ENCODE measurements at places on chromosomes 7 and 10.

GRCh38 chr10:124323111-124323725 lies 95.5 kb downstream of the OAT start:
- no peak for DNase-seq

DNA sequence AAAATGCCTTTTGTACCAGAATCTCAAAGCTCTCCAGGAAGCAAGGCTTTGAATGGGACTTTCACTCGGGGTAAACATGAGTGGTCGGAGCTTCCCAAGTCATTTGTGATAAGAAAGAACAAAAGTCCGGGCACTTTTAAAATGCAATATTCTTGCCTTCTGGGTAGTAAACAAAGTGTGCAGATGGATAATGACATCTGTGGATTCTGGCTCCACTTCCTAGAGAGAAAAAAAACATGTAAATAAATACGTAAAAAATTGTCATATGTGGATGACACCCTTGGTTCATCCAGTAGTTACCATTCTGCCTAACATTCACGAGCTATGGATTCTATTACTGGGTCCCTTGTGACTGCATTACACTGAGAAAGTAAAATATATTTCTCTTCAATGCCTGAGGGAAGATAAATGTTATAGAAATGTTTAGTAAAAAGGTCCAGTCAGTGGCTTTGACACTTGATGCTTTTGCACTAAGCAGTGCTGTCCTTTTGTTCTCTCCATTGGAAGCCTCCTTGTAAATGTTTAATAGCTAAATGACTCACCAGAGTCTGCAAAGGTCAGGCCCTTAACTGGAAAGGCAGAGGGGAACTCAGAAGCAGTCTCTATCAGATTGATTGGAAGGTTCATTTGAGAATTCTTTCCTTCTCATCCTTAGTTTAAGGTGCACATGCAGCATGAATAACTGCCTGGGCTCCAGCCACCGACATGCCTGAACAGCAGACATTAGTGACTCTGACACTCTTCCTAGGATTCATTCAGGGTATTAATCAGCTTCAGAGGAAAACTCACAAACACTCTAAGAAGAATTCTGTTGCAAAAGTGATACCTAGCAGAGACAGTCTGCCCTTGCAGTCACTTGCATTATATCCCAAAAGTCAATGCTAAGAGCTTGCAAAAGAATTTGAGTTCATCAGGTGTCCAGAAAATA lies 11.7 kb upstream of the EDRF1 start:
- no peak for DNase-seq

DNA sequence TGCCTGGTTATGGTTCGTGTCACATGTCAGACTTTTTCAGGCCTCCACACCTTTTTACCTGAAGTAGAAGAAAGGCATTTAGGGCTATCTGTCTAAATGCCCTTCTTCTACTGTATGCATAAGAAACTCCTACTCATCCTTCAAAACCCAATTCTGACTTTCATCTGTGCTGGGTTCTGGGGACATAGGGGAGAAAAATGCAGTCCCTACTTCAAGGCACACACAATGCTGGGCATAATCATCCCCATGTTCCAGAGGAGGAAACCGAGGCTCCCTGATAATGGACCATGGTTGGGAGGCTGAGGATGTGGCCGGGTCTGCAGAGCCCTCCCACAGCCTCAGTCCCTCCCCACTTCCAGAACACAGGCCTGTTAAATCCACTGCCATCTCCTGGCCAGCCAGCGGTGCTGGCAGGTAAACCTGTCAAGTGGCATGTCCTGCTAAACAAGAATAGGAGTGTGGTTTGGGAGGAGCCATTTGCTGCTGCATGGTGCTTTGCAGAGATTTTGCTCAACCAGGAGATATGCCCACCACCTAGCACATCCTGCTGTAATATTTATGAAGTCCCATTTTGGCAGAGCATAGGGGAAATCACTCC lies 32.0 kb downstream of the GRID1 start:
- DNase-seq = no peak

DNA sequence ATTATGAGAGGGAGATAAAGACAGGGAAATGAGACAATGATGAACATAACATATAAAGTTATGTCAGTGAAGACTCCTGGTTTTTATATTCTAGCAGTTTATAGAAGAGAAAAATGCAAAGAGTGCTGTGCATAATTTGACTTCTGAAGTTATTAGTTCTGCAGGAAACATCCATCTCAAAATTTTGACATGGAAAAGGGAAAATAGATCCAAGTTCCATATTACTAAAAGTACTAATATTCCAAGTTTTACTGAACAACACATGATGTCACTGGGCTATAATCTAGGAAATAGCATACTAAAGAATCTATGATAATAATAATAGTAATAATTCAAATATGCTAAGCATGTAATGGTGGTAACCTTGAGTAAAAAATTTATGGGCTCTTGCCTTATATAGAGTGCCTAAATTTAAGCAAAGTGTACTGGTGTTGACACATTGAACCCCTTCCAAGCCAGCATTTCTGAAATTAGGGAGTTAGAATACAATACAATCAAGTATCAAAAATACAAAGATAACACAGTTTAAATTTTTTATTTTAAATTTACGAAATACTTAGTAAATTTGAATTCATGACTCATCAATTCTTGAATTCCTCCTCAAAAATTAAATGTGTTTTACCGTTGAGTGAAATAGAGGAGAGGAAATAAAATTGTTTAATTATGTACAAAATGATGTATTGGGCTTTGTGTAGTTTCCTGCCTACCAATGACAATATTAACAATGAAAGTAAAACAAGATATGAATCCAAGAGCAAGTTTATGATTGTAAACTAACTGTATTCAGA lies 102.8 kb upstream of the KCND2 start:
- DNase-seq = no peak

GRCh38 chr7:131625817-131626372 lies 69.5 kb upstream of the PODXL start:
- no peak for DNase-seq

- DNase-seq = no peak
Observed at GRCh38 chr10:101226491-101227428, 2.5 kb downstream of the LBX1 start.

- DNase-seq = no peak
Observed at GRCh38 chr7:47303014-47303694, 278.8 kb downstream of the TNS3 start.

DNA sequence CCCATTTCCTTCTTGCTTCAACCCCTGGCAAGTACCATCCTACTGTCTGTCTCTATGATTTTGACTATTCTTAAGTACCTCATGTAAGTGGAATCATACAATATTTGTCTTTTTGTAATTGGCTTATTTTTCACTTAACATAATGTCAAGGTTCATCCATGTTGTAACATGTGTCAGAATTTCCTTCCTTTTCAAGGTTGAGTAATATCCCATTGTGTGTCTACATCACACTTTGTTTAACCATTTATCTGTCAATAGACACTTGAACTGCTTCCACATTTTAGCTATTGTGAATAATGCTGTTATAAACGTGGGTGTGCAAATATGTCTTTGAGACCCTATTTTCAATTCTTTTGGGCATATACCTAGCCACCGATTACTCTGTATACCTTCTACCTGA lies 14.0 kb upstream of the CDK14 start:
- DNase-seq = no peak

DNA sequence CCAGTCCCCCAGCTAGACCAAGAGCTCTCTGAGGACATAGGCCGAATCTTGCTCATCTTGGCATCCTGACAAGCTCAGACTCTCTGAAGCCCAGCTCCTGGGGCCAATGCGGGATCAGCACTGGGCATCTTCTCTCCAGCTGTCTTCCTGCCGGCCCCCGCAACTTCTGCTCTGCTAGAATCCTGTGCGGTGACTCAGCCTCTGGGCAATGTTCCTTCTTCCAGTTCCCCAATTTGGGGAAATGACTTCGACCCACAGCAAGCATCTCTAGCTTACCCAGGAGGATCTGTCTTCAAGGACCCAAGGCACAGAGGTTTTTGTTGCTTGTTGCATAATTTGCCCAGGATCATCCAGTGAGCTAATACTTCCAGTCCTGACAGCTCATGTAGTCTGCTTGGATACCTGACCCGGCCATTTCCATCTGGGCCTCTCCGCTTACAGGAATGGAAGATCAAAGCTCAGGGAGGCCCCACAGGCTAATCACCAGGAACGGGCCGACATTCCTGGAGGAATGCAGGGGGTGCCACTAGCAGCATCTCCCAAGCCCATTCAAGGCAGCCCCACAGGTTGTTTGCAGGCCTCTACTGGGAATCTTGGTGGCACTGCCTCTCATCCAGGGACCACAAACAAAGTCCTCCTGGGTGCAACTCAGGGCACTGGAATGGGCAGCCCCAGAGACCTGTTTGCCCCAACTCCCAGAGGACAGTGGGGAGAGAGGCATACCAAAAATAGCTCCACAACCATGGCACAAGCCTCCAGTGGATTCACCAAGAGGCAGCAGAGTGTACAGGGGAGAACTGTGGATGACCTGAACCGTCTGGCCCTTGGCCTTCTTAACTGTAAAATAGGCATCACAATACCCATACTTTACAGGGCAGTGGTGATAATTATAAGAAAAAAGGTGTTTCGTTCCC lies 151.9 kb downstream of the NEURL1 start:
- no peak for DNase-seq

DNA sequence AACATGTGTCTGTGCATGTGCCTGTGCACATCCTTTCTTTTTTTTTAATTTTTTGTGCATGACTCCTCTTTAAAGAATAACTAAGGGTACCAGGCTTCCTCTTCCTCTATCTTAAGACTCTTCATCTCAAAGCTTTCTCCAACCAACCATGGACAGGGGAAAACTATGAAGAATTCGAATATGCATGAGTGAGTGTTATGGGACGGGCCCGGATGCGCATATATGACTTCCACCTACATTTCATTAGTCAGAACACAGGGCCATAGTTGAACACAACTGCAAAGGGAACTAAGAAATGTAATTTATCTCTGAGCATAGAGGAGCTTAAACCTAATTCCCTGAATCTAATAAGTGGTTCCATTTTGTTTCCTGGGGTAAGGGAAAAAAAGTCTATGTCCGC lies 270.3 kb upstream of the SORCS1 start:
- DNase-seq = no peak

DNA sequence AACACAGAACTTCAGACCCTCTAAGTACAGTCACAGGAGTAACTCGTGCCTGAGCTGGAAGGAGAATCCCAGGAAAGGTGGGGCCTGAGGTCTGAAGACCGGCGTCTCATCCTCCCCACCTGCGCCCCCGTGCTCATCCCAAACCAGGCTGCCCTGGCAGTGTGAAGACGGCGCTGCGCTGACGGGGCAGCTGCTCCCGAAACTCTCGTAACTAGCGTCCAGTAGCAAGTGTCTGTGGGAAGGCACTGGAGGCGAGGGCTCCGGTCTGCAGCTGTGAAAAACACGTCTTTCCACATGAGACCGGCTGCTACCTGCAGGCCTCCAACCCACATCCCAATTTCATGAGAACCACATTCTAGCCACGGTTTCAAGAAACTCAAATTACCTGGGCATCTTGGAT lies 136.6 kb upstream of the RNF32 start:
- DNase-seq = no peak

DNA sequence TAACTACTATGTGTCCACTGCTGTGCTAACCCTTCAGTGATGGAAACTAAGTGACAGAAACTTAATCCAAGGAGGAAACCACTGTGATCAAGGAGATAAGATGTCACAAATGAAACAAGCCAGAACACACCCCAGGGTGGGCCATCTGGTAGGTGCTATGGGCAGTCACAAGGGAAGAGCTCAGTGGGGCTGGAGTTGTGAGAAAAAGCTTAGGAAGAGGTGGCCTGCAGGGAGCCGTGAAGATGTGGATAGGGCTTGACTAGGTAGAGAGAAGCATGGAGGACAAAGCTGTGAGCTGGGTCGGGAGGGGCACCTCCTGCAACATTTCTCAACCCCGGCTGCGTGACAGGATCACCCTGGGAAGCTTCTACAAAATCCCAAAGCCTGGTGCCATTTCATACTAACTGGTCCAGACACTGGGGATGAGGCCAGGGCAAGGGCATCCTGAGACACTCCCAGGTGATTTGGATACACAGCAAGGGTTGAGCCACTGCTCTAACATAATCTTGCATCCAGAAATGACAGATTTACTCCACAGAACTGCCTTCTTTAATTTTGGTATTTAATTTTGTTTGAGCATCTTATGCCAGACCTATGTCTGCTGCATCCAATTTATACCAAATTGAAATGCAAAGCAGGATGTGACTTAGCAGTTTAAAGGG lies 69.3 kb downstream of the OSBPL3 start:
- DNase-seq = no peak

- DNase-seq = peak; percentile 32
Observed at GRCh38 chr7:19491821-19492452, 216.9 kb downstream of the POLR1F start.

- no peak for DNase-seq
Observed at GRCh38 chr7:20283385-20283784, 47.3 kb upstream of the ITGB8 start.

GRCh38 chr10:72625276-72625607 lies 637 bp downstream of the MICU1 start:
- no peak for DNase-seq

- DNase-seq = no peak
Observed at GRCh38 chr7:32892521-32893206, 1.1 kb upstream of the KBTBD2 start.

GRCh38 chr7:131223151-131223550 lies 104.5 kb upstream of the MKLN1 start:
- DNase-seq = peak; percentile 18

Data from NCI-H524 (cell line).